ENCODE measurements at places on chromosomes 1 and 21.

DNA sequence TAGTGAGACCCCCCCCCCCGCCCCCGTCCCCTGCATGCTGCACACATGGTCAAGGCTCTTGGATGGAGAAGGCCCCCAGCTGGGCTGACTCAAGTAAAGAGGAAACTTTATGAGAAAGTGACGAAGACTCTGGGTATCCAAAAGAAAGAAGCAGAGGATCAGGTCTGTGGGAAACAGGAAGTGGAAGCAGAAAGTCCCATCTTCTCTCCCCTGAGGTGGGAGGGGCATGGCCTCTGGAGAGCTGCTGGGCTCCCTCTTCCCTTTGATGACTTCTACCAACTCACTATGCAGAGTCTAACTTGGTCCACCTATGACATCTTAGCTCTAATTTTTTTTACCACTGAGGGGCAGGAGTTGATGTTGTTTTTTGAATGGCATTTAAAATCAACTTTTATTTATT lies 42.7 kb upstream of the LIN9 start:
- no peaks in the 10 kb centered on the region for H3K27me3 ChIP-seq
- peaks cover 4% of the 10 kb centered on the region for H3K36me3 ChIP-seq
- H3K27ac ChIP-seq, result no peak overlapping the region
- no peak overlapping the region for H3K4me3 ChIP-seq

DNA sequence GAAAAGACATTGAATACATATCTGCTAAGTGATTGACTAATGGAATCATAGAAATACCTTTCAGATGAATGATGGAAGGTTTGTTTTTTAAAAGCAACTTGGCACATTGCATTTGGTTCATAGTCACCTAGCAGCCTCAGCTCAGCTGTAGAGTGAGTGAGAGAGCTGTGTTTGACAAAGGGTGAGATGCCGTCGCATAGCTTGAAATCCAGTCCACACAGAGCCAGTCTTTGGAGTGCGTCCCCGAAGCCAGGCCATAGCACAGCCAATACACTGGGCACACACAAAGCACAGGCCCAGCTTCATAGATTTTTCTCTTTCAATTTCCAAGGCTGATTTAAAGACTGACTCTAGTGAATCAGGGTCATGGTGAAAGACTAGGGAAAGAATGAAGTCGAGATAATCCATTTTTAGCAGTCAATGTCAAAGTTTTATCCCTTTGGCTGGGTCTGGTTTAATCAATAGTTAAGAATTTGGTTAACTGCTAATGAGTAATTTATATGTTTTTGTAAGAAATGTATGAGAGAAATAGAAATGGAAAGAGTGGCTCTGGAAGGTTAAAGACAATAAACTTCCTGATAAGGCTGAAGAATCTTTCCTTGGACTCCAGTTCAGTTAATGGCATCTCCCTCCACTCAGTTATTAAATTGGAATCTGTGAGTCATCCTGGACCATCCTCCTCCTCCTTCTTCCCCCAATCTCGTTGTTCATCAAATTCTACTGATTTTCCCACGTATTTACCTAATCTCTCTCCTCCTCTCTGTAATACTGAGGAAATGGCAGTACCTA lies 101.2 kb upstream of the IRF2BP2 start:
- no peak for ATAC-seq
- H3K27ac ChIP-seq, result peak overlapping the region; percentile 10
- no peak overlapping the region for H3K4me3 ChIP-seq

- H3K27me3 ChIP-seq, result no peaks in the 10 kb centered on the region
- no peak overlapping the region for H3K27ac ChIP-seq
- peaks cover 21% of the 10 kb centered on the region for H3K36me3 ChIP-seq
- H3K4me3 ChIP-seq, result no peak overlapping the region
- peak; percentile 4 for ATAC-seq
- peaks cover 31% of the 10 kb centered on the region for H3K4me1 ChIP-seq
Observed at GRCh38 chr1:26701995-26702679, 6.3 kb downstream of the ARID1A start.

- no peak overlapping the region for H3K27ac ChIP-seq
- ATAC-seq, result no peak
- H3K4me3 ChIP-seq, result no peak overlapping the region
- no peaks in the 10 kb centered on the region for H3K27me3 ChIP-seq
- no peaks in the 10 kb centered on the region for H3K36me3 ChIP-seq
Observed at GRCh38 chr1:228818296-228818695, 83.0 kb downstream of the RHOU start.

GRCh38 chr1:159753386-159753785 lies 27.4 kb upstream of the DUSP23 start:
- no peaks in the 10 kb centered on the region for H3K27me3 ChIP-seq
- no peak for ATAC-seq
- H3K27ac ChIP-seq, result no peak overlapping the region

GRCh38 chr21:32330784-32331311 lies 32.2 kb downstream of the MRAP start:
- H3K27ac ChIP-seq, result peak overlapping the region; percentile 3
- no peak for ATAC-seq
- peaks cover 4% of the 10 kb centered on the region for H3K4me1 ChIP-seq

GRCh38 chr1:20405893-20406604 lies 80.0 kb downstream of the CAMK2N1 start:
- no peak for ATAC-seq
- H3K4me3 ChIP-seq, result no peak overlapping the region
- peaks cover 30% of the 10 kb centered on the region for H3K27me3 ChIP-seq
- no peaks in the 10 kb centered on the region for H3K36me3 ChIP-seq
- no peaks in the 10 kb centered on the region for H3K4me1 ChIP-seq
- H3K27ac ChIP-seq, result no peak overlapping the region

DNA sequence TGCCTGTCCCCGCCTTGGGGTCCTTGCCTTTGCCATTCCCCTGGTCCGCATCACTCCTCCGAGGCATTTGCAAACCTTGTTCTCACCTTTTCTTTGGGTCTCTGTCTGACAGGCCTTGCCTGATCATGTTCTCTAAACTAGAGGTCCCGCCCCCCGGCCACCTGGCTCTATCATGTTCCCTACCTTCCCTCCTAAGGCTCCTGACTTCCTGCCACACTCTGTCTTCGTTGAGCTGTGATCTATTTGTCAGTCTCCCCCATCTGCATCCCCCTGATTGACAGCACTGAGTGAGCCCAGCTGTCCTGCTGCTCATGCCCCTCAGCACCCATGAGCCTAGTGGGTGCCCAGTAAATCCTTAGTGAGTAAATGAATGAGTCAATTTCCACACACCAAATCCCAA lies 22.8 kb downstream of the ERG start:
- no peak overlapping the region for H3K4me3 ChIP-seq
- H3K27me3 ChIP-seq, result peaks cover 72% of the 10 kb centered on the region
- H3K36me3 ChIP-seq, result no peaks in the 10 kb centered on the region
- no peak overlapping the region for H3K27ac ChIP-seq

DNA sequence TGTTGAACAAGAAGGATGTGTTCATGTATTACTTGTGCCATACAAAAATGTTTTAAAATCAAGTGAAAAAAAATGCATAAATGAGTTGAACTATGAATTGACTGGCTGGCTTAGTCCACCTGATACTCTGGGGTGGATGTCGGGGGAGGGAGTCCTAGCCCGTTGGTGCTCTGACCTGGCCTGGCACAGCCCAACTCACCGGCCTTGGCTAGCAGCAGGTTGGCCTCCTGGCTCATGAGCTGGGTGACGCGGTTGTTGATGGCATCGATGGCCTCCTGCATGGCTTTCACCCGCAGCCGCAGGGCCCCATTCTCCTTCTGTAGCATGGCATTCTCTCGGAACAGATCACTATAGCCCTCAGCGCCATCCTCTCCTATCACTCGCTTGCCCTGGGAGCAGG lies 21.6 kb downstream of the KIF21B start:
- H3K4me1 ChIP-seq, result peaks cover 17% of the 10 kb centered on the region
- H3K36me3 ChIP-seq, result no peaks in the 10 kb centered on the region
- H3K27ac ChIP-seq, result peak overlapping the region; percentile 66
- no peak for ATAC-seq
- peak overlapping the region; percentile 28 for H3K4me3 ChIP-seq

- peaks cover under 1% of the 10 kb centered on the region for H3K4me1 ChIP-seq
- H3K27ac ChIP-seq, result peak overlapping the region; percentile 16
- peaks cover 82% of the 10 kb centered on the region for H3K36me3 ChIP-seq
- no peak overlapping the region for H3K4me3 ChIP-seq
- peak; percentile 69 for ATAC-seq
- H3K27me3 ChIP-seq, result no peaks in the 10 kb centered on the region
Observed at GRCh38 chr1:184695023-184695422, 59.6 kb downstream of the EDEM3 start.

- peaks cover 12% of the 10 kb centered on the region for H3K4me1 ChIP-seq
- no peak for ATAC-seq
- H3K4me3 ChIP-seq, result no peak overlapping the region
- H3K27ac ChIP-seq, result no peak overlapping the region
- H3K27me3 ChIP-seq, result no peaks in the 10 kb centered on the region
- H3K36me3 ChIP-seq, result peaks cover 98% of the 10 kb centered on the region
Observed at GRCh38 chr1:198711837-198712236, 73.0 kb downstream of the PTPRC start.

DNA sequence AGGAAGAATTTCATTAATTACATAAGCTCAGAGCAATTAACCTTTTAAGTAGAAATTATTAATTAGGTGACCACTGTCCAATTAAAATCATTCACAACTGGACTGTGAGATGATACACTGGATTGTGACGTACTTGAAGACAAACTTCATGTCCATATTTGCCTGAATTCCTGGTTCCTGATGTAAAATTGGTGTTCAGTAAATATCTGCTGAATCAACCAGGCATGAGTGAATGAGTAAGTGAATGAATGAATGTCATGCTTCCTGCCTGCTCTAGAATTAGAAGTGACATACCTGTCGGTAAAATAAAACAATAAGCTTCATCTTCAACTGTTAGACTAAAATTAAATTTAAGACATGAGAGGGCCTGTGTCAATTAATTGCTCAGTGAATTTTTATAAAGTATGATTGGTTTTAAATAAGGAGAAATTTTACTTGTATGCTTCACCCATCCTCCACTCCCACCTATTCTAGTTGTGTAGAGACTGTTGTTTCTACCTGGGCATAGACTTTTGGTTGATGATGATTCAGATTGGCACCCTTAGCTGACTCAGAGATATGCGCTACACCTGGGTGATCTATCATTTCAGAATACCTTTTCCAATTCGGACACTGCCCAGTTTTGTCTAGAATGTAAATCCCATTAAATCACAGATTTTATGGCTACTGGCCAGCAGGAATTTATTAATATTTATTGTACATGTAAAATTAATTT lies 56.9 kb upstream of the PTGS2 start:
- H3K36me3 ChIP-seq, result no peaks in the 10 kb centered on the region
- ATAC-seq, result no peak
- no peak overlapping the region for H3K4me3 ChIP-seq
- peaks cover 8% of the 10 kb centered on the region for H3K4me1 ChIP-seq

DNA sequence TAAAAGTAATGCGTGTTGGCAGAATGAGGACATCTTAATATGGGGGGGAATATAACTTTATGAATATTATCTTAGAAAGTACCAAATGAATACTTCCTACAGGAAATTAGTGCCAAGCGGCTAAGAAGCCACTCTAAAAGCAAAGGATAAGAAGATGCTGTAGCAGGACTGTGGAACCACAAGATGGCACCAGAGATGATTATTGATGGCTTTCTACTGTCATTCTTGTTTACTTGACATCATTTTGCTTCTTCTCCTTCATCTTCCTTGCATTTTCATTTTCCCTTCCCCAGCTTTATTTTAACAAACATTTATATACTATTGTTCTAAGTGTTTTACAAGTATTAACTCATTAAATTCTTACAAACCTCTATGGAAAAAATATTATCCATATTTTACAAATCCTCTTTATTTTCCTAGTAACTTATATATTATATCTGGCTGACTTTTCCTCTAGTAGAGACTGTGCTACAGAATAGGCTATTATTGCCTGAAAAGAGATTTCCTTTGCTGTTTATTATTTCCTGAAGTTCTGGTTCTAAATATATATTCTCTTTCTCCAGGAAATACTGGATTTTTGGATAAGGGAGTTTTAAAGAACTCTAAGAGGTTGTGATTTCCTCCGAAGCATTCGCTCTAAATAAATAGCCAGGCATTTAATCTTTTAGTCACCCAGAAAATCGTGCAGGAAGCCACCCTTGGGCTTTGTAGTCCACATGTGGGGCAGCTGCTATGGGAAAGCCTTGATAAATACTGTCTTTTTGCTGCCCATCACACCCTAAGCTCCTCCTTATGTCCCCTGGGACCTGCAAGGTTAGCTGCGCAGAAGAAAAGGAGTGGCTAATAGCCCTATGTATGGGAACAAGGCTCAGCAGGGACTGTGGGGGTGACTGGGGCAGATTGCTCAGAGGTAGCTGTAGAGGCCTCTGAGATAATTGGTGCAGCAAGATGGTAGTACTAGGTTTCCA lies 69.8 kb downstream of the TPR start:
- peak; percentile 31 for ATAC-seq
- H3K36me3 ChIP-seq, result no peaks in the 10 kb centered on the region
- H3K4me3 ChIP-seq, result peak overlapping the region; percentile 40
- H3K27me3 ChIP-seq, result no peaks in the 10 kb centered on the region
- H3K27ac ChIP-seq, result peak overlapping the region; percentile 66

GRCh38 chr1:68141071-68142021 lies 90.9 kb upstream of the DIRAS3 start:
- no peak overlapping the region for H3K4me3 ChIP-seq
- no peak for ATAC-seq
- H3K27me3 ChIP-seq, result peaks cover 9% of the 10 kb centered on the region
- H3K27ac ChIP-seq, result no peak overlapping the region

- peaks cover 4% of the 10 kb centered on the region for H3K4me1 ChIP-seq
- ATAC-seq, result no peak
- no peaks in the 10 kb centered on the region for H3K36me3 ChIP-seq
- H3K4me3 ChIP-seq, result peak overlapping the region; percentile 38
Observed at GRCh38 chr1:41380979-41381691, 19.9 kb downstream of the FOXO6 start.

- ATAC-seq, result no peak
- H3K4me3 ChIP-seq, result no peak overlapping the region
- no peak overlapping the region for H3K27ac ChIP-seq
- peaks cover 4% of the 10 kb centered on the region for H3K4me1 ChIP-seq
- no peaks in the 10 kb centered on the region for H3K27me3 ChIP-seq
Observed at GRCh38 chr1:193850745-193851144, 664.3 kb upstream of the B3GALT2 start.

DNA sequence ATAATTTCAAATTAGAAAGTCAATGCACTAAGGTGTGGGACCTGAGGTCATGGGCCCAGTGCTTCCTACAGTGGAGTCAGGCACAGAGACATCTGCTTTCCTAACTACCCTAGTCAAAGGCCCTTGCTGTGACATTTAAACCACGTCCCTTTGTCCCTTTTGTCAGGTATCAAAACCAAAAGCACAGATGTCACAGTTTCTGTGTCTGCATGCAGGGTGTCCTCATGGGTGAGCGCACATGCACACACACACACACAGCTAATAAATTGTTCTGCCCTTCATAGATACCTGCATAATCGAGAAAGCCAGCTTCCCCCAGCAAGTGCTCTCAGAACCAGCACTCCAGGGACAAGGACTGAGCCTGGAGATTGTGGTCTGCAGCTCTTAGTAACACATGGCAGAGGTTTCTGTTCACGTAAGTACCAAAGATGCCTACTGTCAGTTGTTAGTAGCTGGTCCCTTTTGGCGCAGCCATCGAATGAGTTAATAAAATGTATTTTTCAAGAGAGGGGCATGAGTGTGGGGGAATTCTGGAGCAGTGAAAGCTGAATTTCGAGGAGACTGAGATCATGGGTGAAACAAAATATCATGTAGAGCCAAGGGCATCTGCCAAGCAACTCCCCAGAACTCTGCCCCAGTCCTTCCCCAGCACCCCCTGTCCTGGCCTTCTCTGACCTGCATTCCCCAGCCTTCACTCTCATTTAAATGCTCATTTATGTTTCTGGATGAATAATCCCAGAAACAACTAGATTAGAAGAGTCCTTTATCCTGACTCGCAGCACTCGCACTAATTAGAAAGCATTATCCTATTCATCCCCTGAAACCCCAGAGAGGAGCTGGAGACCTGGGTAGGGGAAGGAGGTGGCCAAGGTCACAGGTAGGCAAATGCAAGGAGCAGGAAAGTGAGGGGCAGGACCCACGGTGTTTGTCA lies 25.5 kb downstream of the TNR start:
- peaks cover 18% of the 10 kb centered on the region for H3K27me3 ChIP-seq
- ATAC-seq, result no peak
- H3K4me1 ChIP-seq, result no peaks in the 10 kb centered on the region
- no peak overlapping the region for H3K27ac ChIP-seq
- no peak overlapping the region for H3K4me3 ChIP-seq
